ENCODE measurements at places on chromosomes 12 and 14. TPM values are rescaled to one million over a fixed set of nuclear protein-coding genes. Genes with fewer than 3 reads are reported as not detected.

GRCh38 chr14:63308723-63309317, 9.9 kb downstream of the GPHB5 start:
- peak; percentile 31 for DNase-seq

DNA sequence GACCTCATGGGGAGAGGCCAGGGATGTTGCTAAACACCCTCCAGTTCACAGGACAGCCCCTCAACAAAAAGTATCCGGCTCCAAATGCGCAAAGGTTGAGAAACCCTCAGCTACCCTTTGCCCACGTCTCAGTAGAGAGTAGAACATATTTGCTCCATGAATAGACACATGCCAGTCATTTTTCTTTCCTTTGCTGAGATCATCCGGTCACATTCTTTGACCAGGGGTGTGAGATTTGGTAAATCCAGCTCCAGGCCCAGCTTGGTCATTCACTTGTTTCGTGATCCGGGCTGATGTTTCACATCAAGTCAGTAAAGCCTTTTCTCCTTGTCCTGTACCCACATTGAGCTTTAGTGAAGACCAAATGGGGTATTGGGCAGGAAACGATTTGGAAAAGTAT, 83.6 kb upstream of the LHX5 start:
- no peak for DNase-seq

- DNase-seq: no peak
Observed at GRCh38 chr12:68003777-68004176, 14.5 kb downstream of the IFNG-AS1 start.

GRCh38 chr14:99996951-99997571, 68.2 kb upstream of the EVL start:
- no peak for DNase-seq

DNA sequence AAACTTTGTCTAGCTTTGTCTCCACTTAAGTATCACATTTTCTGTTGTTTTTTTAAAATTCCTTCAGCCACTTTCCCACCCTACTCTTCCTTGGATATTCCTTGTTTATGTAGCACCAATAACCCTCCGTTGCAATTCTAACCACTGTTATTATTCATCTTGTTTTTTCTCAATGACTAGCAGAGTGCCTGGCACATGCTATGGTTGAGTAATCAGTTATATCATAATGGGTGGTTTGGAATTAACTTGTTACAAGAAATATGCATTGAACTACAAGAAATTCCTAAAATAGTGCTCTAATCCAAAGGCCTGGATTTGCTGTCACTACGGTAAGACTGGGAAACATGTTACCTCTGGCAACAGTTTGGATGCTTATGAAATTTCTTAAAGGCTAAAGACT, 756.6 kb downstream of the NOVA1 start:
- peak; percentile 65 for DNase-seq

DNA sequence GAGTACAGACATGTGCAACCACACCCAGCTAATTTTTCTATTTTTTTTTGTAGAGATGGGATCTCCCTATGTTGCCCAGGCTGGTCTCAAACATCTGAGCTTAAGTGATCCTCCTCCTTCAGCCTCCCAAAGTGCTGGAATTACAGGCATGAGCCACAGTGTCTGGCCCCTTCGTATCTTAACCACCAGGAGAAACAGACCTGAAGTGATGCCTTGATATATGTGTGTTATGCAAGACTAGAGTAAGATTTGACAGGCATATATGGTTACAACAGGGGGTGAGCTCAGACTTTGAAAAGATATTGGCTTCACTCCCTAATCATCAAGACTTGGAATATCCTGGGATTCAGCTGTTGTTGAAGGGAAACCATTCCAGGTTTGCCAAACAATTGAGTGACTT, 10.7 kb upstream of the GALNT6 start:
- DNase-seq: peak; percentile 23

- no peak for DNase-seq
Observed at GRCh38 chr12:69338936-69339335, 9.2 kb upstream of the LYZ start.

DNA sequence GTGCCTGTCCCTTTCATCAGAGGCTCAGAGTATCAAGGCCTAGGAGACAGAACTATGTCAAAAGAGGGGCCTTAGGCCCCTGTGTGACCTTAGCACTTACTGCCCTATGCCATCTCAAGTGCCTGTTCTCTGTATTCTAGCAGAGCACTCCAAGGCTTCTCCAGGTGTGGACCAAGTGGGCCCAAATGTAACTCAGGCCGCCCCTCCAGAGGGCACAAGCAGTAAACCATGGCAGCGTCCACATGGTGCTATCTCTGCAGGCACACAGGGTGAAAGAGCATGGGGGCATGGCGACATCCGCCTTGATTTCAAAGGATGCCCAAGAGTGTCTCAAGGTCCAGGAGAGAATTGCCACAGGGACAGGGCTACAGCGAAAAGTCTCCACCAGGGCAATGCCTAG, 628.7 kb downstream of the RPS29 start:
- DNase-seq: no peak

- no peak for DNase-seq
Observed at GRCh38 chr12:124397399-124397679, 102.4 kb downstream of the RFLNA start.

IL26 gene
- total RNA-seq: not detected

ERG28 gene
- 3.9 TPM for total RNA-seq

CLEC4C gene
- total RNA-seq: not detected

OTUB2 gene
- 2.5 TPM for total RNA-seq

SMCO2 gene
- total RNA-seq: not detected

Data from fibroblast of the aortic adventitia (primary cell).